ENCODE measurements at places on chromosomes 12 and 14. TPM values are rescaled to one million over a fixed set of nuclear protein-coding genes. Genes with fewer than 3 reads are reported as not detected.

GRCh38 chr14:44297437-44297836 is 209.6 kb downstream of the FSCB start:
- DNase-seq, result no peak

DNA sequence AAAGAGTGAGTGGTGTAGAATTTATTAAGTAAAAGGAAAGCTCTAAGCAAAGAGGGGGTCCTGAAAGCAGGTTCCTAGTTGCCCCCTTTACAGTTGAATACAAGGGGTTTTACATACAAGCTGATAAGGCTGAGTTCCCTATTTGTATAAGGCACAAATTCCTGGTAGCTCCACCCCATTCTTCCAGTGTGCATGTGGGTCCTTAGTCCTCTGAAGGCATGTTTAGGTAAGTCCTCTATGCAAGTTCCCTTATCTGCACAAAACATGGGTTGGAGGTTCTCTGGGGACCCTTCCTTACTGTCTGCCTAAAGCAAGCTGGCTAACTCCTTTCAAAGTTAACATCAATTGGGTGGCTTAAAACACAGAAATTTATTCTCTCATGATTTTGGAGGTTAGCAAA is 2.9 kb upstream of the FAR2 start:
- no peak for DNase-seq

- DNase-seq, result no peak
Measured at GRCh38 chr12:28248555-28249145, 58.4 kb downstream of the CCDC91 start.

Gene CACNA1C
- total RNA-seq, result 0.08 TPM

DNA sequence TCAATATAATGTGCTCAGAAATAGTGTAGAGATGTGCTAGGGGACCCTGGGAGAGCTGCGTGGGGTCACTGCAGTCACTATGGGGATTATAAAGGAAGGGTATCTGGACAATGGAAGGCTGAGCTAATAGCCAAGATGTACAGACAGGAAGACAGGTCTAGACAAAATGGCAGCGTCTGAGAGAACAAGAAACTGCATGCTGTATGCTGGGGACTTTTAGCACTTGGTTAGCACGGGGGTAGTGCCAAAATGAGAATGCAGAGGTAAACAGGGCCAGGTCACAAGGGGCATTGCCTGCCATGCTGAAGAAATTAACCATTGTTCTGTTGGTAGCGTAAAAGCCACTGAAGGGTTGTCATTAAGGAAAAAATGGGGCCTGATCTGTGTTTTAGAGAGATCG is 308.2 kb downstream of the EMP1 start:
- DNase-seq, result no peak

GRCh38 chr14:94655169-94655710 is 43.0 kb downstream of the SERPINA3 start:
- no peak for DNase-seq

GRCh38 chr14:100173353-100173752 is 13.9 kb upstream of the DEGS2 start:
- no peak for DNase-seq

GRCh38 chr14:74502236-74503019 is 8.9 kb downstream of the ISCA2 start:
- peak; percentile 41 for DNase-seq

GRCh38 chr14:80055226-80055625 is 156.1 kb downstream of the DIO2 start:
- no peak for DNase-seq

Gene RASSF9
- not detected for total RNA-seq

Gene SUPT16H
- total RNA-seq, result 138 TPM

Gene ADAMTS20
- total RNA-seq, result not detected

Gene GMPR2
- total RNA-seq, result 68.4 TPM

Gene HOXC9
- not detected for total RNA-seq

Gene INSM2
- total RNA-seq, result not detected

GRCh38 chr14:64816221-64816783 is 63.4 kb downstream of the SPTB start:
- no peak for DNase-seq

Gene TRAFD1
- 55.9 TPM for total RNA-seq

Gene ACSM4
- total RNA-seq, result not detected

DNA sequence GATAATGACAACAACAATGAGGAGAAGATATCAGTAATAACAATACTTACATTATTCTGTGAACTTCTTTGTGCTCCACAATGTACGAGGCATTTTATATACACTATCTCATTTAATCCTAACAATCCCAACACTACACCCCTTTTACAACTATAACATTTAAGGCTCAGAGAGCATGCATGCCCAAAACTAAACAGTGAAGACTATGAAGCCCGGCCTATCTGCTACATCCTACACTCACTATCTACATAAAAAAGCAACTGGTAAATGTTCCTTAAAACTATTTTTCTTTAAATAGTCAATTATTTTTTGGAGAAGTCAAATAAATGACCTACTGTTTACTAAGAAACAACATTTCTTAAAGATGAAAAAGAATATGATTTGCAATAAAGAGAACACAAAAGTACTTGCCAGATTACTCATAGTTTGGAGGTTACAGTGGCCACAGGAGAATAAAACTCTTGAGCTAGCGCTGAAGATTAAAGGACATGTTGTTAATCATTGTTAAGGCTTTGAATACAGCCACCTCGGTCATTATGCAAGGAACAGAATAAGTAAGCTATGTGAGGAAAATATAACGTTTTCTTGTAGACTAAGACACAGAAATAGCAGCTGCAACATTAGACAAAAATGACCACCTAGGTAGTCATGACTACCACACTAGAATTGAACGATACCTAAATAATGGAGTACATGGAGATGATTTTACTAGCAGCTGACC is 56.7 kb downstream of the EPS8 start:
- DNase-seq, result no peak

DNA sequence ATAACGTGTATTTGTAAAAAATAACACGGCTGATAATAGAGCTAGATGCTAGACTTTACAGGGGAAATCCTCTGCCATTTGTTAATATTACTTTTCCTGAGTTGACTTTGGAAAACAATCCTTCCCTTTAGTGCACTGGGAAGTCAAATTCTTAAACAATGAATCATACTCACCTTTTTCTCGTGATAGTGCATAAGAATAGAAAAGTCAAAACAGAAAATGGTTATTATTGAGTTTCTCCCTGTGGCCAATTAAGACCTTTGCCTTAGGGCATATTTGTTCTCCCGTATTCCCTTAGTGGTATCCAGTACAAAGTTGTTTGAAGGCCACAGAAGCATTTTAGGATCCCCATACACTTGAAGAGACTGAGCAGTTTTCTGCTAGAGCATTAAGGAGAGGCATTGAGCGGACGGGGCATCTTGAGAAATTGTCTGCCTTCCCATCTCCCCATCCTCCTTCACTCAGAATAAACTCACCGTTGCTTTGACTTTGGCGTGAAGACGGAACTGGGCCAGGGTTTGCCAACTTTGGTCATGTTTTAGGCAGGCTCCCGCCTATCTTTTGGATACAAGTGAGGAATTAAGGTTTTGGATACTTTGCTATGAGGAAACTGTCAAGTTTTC is 171.3 kb downstream of the TMTC2 start:
- DNase-seq, result no peak

GRCh38 chr12:105083551-105084105 is 630 bp downstream of the ALDH1L2 start:
- no peak for DNase-seq

Gene PGF
- 0.21 TPM for total RNA-seq

Gene TMEM233
- not detected for total RNA-seq

DNA sequence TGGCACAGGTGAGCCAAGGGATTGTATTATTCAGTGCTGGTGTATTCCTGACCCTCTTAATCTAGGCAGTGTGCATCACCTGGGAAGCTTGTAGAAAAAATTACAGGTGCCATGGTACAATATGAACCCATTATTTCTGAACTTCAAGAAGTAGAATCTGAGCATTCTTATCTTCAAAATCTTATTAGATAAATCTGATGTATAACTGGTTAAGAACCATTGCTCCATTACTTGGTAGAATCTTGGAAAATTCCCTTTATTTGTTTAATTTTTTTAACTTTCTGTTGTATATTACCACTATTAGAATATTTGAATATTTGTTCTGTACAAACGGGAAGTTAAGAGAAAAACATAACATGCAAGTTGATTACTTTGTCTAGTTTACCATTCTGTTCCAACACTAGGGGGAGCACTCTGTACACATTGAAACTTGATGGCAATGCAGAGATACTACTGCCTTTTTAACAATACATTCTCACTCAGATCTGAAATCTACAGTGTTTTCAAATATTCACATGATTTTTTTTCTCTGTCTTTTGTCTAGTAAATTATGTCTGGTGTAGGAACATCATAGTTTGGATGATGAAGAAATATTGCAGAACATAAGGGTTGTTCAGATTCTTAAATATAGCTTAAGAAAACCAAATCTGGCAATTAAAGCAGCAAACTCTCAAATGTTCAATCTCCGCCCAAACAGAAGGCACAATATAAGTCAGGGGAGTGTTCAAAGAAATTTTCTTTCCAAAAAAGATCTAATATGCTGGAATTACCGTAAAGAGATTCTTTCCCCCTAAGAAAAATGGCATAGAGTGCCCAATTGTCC is 196.6 kb downstream of the PCNX1 start:
- DNase-seq, result peak; percentile 44

DNA sequence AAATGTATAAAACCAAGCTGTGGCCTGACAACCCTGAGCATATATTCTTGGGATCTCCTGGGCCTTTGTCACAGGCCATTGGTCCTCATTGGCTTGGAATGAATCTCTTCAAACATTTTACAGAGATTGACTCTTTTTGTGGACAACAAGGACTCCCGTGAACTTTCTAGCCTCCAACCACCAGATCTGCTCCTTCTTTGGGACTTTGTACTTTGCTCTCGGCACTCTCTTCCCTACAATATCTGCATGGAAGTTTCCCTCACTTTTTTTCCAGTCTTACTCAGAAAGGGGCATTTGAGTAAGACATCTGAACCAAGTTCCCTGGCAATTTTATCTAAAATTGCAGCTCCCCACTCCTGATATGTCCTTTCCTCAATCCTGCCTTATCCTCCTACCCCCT is 158.8 kb downstream of the PHLDA1 start:
- no peak for DNase-seq

DNA sequence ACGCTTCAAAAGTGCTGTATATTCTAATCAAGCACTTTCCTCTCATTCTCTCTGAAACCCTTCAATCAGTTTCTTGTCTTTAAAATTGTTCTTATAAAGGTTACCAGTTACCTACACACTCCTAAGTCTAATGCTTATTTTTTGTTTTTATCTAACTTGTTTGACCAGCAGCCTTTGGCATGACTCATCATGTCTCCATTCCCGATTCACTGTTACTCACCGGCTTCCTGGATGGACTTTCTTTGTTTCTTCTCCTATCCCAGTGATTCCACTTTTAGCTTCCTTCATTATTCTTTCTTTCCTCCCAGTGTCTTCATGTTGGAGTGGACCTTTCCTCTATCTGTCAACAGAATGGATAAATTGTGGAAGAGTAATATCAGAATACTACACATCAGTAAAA is 368.6 kb upstream of the CCDC196 start:
- no peak for DNase-seq

GRCh38 chr12:103737881-103738280 is 103.2 kb downstream of the NT5DC3 start:
- DNase-seq, result no peak

- DNase-seq, result no peak
Measured at GRCh38 chr12:115109863-115110262, 425.9 kb upstream of the TBX3 start.

DNA sequence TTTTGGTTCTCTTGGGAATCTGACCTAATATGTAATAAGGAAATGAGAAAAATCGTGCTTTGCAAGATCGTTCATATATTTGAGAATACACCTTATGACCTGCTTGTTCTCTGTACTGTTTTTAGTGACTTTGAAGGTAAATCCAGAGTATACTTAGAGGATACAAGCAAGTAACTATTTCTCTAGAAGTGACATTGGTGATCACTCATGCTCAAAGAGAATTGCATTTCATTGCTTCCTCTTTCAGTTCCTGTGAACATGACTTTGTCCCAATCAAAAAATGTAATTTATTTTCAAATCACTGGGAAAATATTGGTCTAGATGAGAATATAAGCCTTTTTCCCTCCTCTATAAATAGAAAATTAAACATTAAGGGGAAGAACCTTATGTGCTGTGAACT is 2.7 kb downstream of the KTN1 start:
- no peak for DNase-seq

Gene KERA
- not detected for total RNA-seq

Gene DDX55
- total RNA-seq, result 44.7 TPM

Gene ASB2
- 15.8 TPM for total RNA-seq

DNA sequence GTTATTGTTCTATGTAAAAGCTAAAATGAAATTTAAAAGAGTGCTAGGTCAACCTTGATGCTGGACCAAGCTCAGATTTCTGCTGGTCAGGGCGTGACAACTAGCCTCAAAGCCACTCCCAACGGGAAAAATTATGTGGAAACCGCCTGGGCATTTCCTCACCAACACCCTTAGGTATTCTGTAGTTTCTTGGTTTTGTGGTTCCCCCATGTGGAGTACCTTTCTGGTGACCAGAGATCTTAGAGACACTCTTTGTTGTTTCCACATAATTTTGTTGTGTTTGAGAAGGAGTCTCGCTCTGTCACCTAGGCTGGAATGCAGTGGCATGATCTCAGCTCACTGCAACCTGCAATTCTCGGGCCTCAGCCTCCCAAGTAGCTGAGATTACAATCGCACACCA is 119.9 kb downstream of the DENND5B start:
- DNase-seq, result no peak

DNA sequence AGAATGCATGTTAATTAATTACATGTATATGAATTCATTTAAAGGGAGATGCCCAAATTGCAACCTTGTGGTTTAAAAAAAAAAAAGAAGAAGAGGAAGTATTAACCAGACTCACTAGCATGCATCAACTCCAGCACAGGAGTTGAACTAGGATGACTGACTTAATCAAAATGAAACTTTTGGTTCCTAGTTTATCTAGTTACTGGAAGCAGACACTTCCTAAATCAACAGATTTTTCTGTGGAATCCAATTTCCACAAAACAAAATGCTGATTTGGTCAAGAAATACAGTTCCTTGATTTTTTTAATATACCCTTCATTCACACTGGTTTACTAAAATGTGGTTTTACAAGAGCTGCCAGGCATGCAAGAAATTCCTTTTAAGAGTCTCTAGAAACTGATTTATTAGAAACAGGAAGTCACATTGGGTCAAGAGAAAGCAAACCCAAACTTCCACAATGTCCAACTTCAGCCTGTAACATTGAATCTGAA is 41.6 kb downstream of the ITPR2 start:
- DNase-seq, result no peak

- no peak for DNase-seq
Measured at GRCh38 chr14:104650981-104651875, 38.2 kb upstream of the INF2 start.

Gene ARF3
- 108 TPM for total RNA-seq

GRCh38 chr12:93170928-93171327 is 206.8 kb upstream of the NUDT4 start:
- no peak for DNase-seq

DNA sequence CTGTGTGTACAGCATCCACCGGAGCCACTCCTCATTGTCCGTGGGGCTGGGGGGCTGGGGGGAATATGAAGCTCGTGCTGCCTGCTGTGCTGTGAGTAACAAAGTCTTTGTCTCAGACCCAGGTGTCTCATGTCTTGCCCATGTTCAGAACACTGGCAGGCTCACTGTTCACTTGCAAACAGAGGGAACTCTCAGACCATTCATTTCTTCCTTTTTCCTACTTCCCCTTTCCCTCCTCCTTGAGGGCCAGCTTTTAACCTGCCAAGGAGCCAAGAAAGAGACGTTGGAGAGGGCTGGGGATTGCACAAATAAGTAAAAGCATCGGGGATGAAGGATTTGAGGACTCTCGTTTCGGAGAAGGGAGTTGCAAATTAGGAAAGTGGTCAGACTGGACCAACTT is 21.6 kb downstream of the GPR132 start:
- no peak for DNase-seq

Gene LRTM2
- total RNA-seq, result not detected

Gene YEATS4
- total RNA-seq, result 51.0 TPM

GRCh38 chr14:94314890-94315289 is 8.2 kb downstream of the SERPINA6 start:
- DNase-seq, result no peak
